ENCODE measurements at places on chromosomes 1 and 21.

GRCh38 chr1:91500756-91501522 is at the start of gene CDC7:
CDC7 (plus strand) TSS chr1:91500851; CDS start chr1:91501717, 866 bp downstream.
- DNase-seq: peak; percentile 88

DNA sequence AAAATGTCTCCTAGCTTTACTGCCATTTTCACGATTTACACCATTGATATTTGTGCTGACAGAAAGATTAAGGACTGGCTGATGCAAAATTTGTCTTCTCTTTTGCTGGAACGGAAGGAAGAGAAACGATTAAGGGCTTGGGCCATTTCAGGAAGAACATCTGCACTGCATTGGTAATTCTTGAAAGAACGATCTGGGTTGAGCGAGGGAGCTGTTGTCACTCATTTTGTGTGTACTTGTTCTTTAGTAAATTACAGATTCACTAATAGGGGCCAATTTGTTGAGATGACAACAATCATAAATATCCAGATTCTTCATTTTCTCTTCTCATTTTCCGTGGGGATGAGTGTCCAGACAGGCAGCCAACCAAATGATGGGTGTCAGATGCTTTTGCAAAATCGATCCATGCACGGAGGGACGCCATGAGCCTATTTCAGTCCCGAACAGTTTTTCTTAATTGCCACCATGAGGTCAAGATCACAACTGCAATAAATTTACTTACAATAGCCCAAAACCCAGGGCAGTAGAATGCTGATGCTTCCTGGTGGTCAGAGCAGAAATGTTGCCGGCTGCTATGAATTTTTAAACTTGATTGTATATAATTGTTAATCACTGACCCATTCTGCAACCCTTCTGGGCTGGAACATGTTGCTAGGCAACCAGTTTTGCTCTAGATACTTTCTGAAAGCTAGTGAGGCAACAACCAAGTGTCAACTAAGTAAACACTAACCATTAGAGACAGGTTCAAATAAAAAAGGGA is 132.4 kb upstream of the TIAM1 start:
- DNase-seq: no peak

- DNase-seq: no peak
Observed at GRCh38 chr1:248688527-248689298, 13.9 kb downstream of the OR14I1 start.

DNA sequence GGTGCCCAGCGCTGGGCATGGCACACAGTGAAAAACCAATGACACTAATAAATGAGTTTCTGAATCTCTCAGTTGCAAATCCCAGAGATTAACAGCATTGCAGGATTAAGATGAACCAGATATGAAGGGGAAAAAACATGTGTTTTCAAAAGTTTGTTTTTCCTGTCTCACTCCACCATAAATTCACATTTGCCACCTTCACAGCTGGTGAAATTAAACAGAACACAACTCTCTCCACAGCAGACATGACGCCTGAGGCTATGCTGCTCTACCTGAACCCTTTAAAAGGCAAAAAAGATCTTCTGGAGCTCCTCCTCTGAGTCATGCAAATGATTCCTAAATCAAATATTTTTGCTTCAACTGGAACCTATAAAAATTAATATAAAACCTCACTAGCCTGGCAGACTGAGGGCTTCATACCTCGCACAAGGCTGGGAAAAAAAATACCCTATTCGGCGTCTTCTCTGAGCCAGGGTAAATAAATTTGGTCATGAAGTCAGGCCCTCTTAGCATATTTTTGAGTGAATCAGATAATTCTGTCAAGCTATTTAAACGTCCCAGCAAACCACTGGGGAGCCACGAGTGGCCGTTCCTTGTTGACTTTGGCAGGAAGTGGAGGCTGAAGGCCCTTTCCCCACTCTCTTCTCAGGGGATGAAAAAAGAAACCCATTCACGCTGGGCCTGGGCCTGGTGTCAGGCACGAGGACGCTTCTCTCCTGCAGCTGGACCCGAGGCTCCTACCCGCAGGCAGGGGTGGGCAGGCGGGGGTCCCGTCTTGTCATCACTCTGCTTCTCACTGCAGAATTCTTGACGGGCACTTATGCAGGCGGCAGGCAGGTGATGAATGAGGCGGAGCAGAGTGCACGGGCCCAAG is 53.0 kb downstream of the DMRTB1 start:
- DNase-seq: no peak

DNA sequence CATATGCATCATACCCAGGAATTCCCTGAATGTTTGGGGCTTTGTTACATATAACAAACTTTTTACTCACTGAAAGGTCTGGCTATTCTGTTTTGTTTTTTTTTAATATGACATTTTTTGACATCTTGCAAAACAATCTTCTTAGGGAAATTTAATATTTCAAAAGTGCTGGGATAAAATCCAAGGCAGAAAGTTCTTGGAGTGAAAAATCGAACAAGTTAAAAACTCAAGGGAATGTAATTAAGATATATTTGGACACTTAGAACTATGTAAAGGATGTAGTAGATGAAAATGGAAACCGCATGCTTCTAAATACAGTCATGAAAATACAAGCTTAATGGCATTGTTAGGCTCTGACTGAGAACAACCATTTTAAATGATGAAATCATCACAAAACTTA is 8.6 kb downstream of the CHODL start:
- no peak for DNase-seq

Measured in stimulated activated CD4-positive, alpha-beta T cell treated with anti-CD3 and anti-CD28 coated beads, Interleukin-4, amount 100 ng/mL, for 1 hour (primary cell).